ENCODE measurements at places on chromosomes 13 and 19. TPM values are rescaled to one million over a fixed set of nuclear protein-coding genes. Genes with fewer than 3 reads are reported as not detected.

Gene MAP4K1
- 4.1 TPM for total RNA-seq

Gene CADM4
- 19.8 TPM for total RNA-seq

Gene SHC2
- total RNA-seq: 20.8 TPM

DNA sequence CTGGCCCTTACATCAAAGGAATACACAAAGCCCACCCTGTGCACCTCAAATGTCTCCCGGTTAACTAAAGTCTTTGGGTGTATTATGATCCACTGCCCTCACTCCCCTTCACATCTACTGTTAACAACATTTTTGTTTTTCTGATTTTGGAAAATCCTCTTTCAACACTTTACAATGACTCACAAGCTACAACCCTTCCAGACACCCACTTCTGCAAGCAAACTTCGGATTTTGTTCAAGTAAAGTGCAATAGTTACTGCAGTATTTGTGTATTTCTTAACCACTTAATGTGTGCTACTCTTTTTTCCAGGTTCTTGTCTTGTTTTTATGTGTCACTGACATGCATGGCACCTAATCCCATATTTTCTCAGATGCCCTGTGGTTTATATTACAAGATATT lies 101.1 kb downstream of the EDNRB start:
- ATAC-seq: no peak

DNA sequence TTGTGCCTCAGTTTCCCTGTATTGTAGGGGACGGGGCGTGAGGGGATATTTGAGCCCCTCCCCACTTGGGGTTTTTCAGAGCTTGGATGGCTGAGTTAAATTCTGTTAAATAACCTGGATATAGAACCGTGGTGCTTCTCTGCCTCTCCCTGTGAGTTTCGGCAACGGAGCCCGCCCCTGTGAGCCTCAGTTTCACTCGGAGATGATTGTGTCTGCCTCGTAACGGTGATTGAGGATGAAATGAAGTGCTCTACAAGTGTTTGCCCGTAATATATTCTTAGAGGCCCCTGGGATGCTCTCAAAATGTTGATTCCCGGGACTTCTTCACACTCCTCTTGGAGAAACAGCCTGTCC lies 509 bp downstream of the KXD1 start:
- ATAC-seq: no peak

- no peak for ATAC-seq
Measured at GRCh38 chr13:72566526-72566925, 160.9 kb downstream of the MZT1 start.

- ATAC-seq: peak; percentile 38
Measured at GRCh38 chr13:40503966-40504591, 162.4 kb downstream of the FOXO1 start.

DNA sequence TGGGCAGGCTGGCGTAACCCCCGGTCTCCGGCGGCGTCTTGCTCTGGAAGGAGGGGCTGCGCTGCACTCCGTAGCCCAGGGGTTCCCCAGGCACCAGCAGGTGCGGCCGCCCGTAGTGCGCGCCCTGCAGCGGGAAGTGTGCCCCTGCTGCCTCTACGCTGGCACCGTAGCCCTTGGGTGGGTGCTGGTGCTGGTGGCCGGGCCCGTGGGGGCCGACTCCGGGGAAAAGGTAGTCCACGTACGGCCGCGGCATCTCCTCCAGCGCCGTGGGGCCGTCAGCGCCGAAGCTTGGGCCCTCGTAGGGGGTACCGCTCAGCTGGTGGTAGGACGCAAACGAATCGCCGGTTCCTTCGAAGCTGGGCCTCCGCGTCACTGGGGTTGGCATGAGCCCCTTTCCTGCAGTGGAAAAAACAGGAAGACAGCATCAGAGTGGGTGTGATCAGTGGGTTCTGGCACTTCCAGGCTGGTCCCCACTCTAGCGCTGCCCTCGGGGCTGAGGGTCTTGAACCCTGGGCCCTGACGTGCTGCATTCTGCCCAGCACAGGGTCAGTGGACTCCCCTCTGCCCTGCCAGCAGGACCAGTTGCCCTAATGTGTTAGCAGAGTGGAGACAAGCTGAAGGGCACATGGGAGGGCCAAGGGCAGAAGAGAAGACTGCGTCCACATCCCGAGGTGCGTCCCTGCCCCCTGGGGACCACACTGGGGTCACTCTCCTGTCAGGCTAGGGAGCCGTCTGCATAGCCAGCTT lies 72.3 kb downstream of the LATS2 start:
- ATAC-seq: no peak

Measured in gastroesophageal sphincter (tissue), 4 donors.